KBM-7 (cell line): ENCODE measurements at places on chromosomes 12 and 14.
A peak's percentile ranks its signal among the peaks of the same experiment; 100 is the strongest.

GRCh38 chr12:53601296-53601847 is 24.8 kb downstream of the ATF7 start:
- DNase-seq = peak; percentile 61

- no peak for DNase-seq
Measured at GRCh38 chr14:39474416-39474911, 42.2 kb upstream of the FBXO33 start.

GRCh38 chr12:26272851-26273250 is 77.5 kb downstream of the SSPN start:
- no peak for DNase-seq

GRCh38 chr12:116537101-116537904 is 21.9 kb upstream of the MAP1LC3B2 start:
- DNase-seq = no peak

DNA sequence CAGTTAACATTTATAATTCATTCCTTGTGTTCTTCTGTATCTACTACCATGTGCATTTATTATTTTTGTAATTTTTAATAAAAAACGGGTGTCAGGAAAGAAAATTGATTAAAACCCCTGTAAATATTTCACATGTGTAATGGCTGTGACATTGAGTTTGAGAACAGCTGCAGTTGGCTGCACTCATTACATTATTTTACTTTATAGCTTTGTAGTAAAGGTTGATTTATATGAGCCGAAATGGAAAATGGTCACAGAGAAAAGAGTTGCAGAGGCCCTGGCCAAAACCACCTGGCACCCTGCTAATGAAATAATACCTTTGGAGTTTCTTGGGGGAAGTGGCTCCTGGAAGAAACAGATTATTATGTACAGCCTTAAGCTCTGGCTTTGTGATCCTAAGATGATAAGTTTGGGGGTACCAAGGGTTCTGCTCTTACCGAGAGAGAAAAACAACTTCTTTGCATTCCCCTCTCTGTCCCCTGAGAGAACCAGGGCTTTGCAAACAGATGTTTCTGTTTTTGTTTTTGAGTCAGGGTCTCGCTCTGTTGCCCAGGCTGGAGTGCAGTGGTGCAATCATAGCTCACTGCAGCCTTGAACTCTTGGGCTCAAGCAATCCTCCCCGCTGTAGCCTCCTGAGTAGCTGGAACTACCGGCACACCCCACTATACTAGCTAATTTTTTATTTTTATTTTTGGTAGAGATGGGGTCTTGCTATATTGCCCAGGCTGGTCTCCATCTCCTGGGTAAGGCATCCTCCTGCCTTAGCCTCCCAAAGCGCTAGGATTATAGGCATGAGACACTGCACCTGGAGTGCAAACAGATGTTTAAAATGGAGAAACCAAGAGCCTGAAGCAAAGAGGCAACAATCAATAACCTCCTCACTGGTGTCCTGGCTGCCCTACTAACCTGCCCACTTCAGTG is 9.7 kb upstream of the DYNLL1 start:
- no peak for DNase-seq

DNA sequence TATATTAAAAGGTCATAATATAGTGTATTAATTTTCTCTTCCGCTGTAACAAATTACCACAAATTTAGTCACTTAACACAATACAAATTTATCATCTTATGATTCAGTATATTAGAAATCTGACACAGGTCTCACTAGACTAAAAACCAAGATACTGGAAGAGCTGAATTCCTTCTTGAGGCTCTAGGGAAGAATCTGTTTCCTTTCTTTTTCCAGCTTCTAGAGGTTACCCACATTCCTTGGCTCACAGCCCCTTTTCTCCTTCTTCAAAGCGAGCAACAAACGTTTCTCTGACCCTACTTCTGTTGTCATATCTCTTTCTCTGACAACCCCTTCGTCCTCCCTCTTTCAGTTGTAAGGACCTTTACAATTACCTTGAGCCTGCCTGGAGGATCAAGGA is 43.4 kb upstream of the AMN1 start:
- no peak for DNase-seq

GRCh38 chr14:58245562-58245961 is 919 bp downstream of the PSMA3 start:
- DNase-seq = peak; percentile 17

DNA sequence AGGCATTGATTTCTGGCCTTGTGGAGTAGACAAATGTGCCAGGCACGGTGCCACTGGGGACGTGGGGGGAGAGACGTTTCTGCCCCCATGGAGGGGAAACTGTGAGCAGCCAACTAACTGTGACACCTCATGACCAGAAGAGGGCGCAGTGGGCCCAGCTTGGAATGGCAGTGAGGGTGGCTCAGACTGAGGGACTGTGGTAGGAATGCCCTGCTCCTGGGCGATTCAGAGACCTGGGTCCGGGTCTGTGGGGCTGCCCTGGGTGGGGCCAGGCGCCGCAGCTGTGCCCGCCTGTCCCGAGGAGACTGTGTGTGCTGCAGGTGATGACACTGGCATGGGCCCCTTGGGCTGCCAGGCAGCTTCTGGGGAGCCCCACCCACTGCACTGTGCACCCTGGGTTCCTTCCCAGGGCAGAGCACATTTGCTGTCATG is 60.6 kb downstream of the SLC25A47 start:
- DNase-seq = peak; percentile 63

DNA sequence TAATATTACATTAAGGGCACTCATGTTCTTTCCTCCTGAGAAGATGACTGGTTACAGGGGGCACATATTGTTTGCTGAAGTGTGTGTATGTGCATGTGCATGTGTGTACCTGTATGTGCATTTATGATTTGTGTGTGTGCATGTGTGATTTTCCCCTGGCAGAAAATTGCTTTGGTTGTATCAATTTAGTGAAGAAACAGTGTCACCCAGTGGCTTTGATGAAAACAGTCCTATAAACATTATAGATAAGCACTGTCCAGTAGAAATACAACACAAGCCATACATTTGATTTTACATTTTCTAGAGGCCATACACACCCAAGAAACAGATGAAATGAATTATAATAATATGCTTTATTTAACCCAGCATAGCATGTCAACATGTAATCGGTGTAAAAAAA is 8.6 kb downstream of the PDE3A start:
- peak; percentile 49 for DNase-seq

- DNase-seq = no peak
Measured at GRCh38 chr14:38959021-38959420, 144.0 kb downstream of the SEC23A start.

- DNase-seq = no peak
Measured at GRCh38 chr14:63713058-63713457, 14.8 kb downstream of the SGPP1 start.

- DNase-seq = no peak
Measured at GRCh38 chr14:93975791-93976476, 436 bp downstream of the ASB2 start.

GRCh38 chr12:47725893-47726292 is 603 bp upstream of the ENDOU start:
- DNase-seq = no peak

GRCh38 chr12:96711364-96711763 is 195.7 kb upstream of the NEDD1 start:
- no peak for DNase-seq

DNA sequence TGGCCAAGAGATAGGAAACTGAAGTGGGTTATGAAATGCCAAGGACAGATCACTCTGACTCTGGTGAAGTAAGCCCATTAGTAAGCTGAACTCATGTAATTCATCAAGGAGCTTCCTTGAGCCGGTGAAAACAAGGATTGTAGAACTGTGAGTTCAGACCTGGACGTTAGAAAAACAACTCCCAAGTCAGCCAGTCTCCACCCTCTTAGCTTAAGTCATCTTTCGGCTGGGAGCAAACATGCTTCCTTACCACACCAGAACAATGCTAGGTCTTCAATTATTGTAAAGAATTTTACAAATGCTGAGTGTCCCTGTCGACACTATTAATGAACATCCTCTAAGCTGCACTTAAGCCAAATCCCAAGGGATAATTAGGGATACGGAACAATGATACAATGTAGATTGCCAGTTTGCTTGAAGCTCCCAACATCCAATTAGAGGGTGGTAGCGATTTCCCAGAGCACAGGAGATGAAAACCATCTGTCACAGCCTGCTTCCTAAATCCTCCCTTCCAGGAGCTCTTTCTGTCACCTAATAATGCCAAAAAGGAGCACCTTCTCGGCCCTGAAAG is 45.7 kb upstream of the VASH1 start:
- DNase-seq = no peak

DNA sequence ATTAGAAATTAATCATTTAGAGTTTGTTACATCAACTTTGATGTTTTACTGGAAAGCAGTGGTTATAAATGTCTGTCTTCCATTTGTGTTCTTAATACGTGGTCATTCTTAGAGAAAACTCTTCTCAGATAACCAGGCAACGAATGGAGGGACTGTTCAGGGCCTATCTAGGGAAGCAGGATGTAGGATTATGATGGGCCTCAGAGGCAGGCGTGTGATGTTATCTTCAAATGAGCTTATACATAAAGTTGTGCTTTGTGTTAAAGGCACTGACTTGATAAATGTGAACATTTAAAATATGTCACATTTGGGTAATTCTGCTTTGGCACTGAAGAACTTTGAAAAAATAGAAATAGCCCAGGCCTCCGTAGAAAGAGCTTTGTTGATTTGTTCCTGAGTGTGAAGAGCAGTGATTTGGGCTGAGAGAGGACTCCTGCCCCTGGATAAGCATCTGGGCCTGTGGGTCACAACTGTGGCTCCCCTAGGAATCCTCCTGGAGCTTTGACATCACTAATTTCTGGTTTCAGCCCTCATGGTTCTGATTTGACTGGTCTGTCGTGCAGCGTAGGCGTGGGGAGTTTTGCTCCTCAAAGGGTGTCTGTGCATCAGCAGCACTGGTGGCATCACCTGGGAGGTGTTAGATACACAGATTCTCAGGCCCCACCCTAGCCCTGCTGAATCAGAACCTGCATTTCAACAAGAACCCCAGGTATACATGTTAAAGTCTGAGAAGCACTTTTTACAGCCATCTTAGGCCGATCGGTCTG is 55.4 kb downstream of the SAMD4A start:
- DNase-seq = no peak

DNA sequence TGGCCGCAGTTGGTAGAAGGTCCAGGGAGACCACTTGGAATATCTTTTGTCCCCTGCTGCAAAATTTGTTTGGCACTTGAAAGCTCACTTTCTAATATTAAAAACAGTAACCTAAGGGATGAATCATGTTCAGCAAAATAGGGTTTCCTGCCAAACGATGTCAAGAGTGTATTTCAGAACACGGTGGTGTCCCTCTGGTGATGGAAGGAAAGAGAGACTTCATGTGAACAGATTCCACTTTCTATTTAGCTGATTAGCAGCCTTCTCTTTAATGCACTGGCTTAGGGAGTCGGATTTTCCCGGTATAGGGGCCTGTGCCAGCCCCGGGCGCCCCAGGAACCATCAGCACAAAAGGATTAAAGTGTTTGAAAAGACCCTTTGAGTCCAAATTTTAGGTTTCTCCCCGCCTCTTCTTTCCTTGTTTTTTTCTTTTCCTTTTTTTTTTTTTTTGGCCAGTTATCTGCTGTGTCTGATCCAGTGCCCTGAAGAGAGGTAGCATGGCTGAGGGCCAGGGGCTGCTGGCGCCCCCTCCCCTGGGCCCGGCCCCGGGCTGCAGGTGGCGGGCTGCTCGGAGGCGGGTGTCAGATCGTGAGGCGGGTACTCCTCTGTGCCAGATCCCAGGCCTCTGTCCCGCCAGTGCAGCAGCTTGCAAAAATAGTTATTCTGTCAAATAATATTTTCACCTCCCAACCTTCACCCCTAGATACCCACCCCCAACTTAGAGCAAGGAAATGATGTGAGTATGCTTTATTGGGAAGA is 88.3 kb downstream of the TESC start:
- no peak for DNase-seq

GRCh38 chr12:111166779-111167540 is 201.9 kb downstream of the PHETA1 start:
- DNase-seq = no peak

DNA sequence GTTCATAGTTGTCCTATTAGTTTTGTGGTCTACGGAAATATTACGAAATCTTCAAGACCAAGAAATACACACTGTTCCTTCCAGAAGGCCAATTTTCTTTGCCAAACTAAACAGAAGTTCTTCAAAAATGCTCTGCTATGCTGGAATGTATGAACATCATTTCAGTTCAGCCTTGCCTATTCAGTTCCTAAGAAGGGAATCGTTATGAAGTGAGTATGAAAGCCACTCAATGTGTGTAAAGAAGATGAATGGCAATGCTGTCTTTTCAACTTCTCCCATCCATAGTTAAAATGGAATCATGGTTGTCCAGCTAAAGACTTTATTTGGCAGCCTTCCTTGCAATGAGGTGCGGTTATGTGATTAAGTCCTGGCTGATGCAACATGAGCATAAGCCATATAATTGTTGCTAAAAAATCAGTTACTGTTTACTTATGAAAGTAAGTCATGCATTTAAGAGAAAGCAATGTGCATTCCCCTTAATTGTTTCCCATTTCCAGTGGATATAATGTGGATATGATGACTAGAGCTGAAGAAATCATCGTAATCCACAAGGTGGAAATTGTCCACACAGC is 73.8 kb upstream of the PTPRR start:
- DNase-seq = no peak

GRCh38 chr14:92389598-92390158 is 66.7 kb downstream of the SLC24A4 start:
- DNase-seq = no peak

DNA sequence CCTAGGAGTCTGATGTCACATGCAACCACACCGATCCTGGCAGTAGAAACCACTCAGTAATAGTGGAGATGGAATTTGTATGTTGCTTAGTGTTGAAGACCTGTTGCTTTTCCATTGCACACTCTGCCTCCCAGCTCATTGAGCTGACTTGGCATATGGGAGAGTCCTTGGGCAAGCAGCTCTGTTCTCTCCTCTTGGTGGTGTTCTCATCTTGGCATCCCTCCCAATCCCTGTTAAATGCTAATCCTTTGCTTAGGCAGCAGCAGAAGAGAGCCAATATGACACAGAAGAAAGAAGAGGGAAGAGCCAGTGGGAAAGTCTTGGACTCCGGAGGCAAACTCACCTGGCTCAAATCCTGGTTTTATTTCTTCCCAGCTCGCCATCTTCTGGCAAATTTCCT is 178.0 kb upstream of the CAND1 start:
- no peak for DNase-seq

DNA sequence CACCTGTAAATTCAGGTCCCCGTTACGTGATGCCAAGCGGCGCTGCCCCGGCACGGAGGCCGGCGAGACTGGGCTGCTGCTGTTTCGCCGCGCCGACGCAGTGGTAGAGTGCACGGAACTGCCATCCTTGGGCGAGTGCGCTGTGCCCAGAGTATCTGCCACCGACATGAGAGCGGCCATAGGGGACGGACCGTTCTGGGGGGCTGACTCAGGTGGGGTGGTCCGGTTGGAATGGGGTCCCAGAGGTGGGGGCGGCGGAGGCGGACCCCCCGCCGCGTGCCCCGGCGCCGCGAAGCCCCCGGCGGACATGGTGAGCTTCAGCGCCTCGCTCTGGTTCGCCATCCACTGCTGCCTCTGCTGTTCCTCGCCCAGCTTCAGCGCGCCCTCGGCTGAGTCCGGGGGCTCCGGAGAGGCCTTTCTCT is 2.8 kb downstream of the IRF2BPL start:
- DNase-seq = no peak

- DNase-seq = no peak
Measured at GRCh38 chr14:89524990-89525667, 108.1 kb upstream of the FOXN3 start.
